HT-29 (cell line): ENCODE measurements at places on chromosomes 2 and 18.
A peak's percentile ranks its signal among the peaks of the same experiment; 100 is the strongest.

GRCh38 chr18:74264303-74265020 is 27.3 kb downstream of the CYB5A start:
- no peak for DNase-seq

- DNase-seq, result no peak
Measured at GRCh38 chr2:119518401-119519056, 5.8 kb downstream of the SCTR start.

- no peak for DNase-seq
Measured at GRCh38 chr2:151097128-151097527, 164.5 kb downstream of the RBM43 start.

DNA sequence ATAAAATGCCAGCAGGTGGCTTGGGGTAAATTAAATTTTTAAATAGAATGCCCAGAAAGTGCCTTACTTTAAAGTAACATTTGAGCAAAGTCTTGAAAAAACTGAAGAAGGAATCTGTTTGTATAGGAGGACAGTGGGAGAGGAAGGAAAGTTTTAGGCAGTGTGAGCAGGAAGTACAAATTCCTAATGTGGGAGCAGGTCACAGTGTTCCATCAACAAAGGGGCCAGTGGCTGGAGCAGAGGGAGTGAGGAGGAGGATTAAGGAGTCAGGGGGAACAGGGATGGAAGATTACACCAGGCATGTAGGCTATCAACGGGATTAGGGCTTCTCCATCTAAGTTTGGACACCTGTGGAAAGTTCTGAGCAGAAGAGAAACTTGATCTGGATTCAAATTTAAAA is 439.2 kb upstream of the REG3G start:
- no peak for DNase-seq

- no peak for DNase-seq
Measured at GRCh38 chr2:66575625-66576310, 140.8 kb downstream of the MEIS1 start.

DNA sequence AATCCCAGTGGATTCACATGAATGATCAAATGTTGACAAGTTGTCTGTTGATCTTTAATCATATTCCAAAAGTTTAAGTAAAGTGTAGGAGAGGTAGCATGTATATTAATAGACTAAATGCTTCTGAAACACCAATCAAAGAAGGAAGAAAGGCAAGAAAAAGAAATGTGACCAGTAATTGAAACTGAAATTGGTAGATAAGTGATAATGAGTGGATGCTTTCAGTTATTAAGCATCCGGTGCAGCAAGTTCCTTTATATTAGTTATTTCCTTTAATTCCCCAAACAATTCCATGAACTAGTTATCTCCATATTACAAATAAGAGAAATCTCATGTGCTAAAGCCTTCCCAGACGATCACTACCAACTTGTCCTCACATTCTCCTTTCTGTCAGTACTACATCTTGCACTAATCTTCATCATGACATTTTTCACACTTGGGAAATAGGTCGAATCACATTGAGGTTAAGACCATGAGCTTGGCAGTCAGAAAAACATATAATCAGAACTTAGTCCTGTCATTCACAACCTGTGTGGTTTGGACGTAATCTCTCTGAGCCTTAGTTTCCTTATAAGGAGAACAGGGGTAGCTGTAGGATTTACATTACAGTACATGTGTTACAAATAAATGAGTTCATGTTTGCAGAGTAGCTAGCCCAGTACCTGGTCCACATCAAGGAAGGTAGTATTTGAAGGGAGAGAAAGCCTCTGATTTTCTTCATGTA is 182.1 kb downstream of the NOL4 start:
- no peak for DNase-seq

GRCh38 chr18:42730272-42730671 is 385.2 kb downstream of the RIT2 start:
- DNase-seq, result no peak

DNA sequence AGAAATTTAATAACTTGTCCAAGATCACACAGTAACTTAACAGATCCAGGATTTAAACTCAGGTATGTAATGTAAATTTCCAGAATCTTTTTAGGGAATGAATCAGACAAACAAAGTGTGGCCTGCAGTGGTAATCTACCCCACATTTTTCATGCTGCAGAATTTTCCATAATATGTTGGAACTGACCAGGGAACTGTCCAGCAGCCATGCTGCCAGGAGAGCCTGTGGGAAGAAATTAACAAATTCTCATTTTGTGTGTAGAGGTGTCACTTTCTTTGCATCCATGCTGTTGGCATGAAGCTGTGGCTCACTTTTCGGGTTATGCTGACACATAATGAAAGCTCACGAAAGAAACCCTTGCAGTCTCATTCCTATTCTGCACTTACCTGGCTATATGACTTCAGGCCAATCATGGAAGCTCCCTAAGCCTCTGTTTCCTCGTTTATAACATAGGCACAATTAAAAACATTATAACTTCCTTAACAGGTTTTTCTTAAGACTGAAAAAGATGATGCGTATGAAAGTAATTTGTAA is 54.7 kb downstream of the CDKL4 start:
- no peak for DNase-seq

DNA sequence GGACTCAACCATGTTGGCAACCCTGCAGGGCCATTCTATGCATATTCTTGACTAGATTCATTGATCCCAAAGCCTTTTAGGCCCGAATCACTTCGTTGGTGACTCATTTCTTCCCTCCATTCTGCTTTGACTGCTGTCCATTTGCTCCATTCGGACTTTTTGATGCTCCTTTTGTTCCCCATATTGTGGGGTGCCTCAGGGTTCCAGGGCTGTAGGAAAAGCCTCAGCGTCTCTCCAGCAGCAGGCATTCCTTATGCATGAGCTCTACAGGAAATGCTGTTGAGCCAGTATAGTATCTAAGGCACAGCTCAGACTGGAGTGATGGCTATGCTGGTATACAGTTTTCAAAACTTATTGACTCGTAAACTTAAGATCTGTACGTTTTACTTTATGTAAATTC is 292.6 kb downstream of the PRKCE start:
- DNase-seq, result no peak

DNA sequence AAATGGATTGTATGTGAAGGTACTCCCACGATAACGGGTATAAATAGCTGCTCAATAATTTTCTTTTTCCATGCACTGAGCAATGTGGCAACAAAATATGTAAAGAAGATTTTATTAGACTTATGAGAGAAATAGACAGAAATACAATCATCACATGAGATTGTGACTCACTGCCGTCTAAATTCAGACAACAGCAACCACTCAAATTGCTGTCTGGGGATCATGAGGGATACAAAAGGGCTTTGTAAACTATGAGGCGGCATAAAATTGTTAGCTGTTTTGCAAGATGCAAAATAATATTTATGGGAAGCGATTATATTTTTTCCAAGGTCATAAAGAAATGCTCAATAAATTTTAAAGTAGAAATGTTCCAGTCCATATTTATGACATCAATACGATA is 259.1 kb upstream of the AGAP1 start:
- no peak for DNase-seq

- DNase-seq, result peak; percentile 83
Measured at GRCh38 chr18:58013241-58014211, 30.5 kb upstream of the NEDD4L start.

DNA sequence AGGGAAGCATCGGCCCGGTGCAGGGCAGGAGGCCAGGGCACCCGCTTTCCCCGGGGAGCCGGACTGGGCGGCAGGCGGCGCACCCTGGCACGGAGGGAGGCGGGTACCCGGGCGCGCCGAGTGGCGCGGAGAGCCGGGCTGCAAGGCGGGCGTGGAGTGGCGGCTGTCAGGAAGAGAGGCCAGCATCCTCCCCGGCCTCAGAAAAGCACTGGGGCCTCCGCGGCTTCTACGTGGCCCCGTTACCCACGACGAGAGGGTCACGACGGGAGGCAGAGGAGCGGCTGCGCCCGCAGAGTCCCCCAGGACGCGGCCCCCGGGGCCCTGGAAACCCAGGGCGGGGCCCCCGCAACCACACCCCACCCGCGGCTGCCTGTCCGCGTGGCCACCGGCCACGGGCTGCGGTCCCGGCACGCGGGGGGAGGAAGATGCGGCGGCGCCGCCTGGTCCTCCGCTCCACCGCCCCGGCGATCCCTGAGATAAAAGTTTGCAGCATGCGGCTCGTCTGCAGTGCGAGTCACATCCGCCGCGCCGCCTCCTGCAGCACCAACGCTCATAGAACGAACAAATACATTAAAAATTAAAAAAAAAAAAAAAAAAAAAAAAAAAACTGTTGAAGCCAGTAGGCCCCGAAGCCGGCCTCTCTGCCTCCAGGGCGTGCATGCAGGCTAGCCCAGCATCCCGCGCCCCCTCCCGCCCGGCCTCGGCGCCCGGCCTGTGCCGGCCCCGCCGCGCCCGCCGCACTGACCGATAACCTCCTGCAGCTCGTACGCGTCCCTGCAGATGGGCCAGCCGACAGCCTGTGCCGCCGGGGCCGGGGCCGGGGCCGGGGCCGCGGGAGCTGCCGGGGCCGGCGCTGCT is 683 bp downstream of the STK39 start:
- no peak for DNase-seq

- peak; percentile 95 for DNase-seq
Measured at GRCh38 chr2:199979832-199980628, 24.6 kb downstream of the MAIP1 start.

DNA sequence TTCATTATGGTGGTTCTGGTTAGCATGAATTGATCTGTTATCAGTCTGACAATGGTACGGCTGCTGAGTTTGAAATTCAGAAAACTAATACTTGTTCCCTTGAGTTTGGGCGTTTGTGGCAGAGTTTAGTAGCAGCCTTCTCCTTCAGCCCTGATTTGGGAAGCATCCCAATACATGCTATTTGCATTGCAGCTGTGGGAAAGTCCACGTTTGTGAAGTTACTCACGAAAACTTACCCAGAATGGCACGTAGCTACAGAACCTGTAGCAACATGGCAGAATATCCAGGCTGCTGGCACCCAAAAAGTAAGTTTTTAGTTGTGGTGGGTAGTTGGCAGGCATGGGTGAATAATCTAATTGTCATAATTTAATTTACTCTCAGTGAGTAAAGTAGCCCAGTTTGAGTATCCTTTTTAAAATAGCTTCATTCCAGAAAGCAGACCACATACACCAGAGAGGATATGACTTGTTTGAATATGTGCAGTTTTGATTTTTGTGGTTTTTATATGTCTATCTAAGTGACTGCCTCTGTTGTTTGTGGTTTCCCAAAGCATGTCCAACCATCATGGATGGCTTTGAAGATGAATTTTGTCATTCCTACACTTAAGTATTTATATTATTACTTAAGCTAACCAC is 12.2 kb downstream of the DGUOK start:
- DNase-seq, result no peak

- DNase-seq, result no peak
Measured at GRCh38 chr18:61602836-61603235, 269.6 kb downstream of the CDH20 start.

DNA sequence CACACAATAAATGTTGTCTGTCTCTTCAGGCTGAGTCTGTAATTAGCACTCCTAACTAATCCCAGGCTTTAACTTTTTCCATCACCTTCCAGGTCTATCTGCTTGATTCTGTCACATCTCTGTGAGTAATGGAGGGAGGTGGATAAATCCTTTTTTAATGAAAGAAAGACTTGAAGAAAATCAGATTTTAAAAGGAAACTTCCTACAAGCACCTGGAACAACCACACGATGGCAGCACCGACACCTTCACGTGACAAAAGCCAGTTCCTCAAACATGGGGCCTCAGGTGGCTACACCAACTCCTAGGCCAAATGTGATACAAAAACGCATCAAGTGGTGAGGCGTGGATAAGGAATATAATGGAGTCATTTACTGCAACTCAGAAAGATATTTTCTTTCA is 41.8 kb downstream of the TGFBRAP1 start:
- DNase-seq, result peak; percentile 54

- peak; percentile 66 for DNase-seq
Measured at GRCh38 chr2:200741468-200742202, 70.1 kb upstream of the BZW1 start.

- DNase-seq, result peak; percentile 21
Measured at GRCh38 chr18:70243131-70243929, 37.8 kb upstream of the RTTN start.

DNA sequence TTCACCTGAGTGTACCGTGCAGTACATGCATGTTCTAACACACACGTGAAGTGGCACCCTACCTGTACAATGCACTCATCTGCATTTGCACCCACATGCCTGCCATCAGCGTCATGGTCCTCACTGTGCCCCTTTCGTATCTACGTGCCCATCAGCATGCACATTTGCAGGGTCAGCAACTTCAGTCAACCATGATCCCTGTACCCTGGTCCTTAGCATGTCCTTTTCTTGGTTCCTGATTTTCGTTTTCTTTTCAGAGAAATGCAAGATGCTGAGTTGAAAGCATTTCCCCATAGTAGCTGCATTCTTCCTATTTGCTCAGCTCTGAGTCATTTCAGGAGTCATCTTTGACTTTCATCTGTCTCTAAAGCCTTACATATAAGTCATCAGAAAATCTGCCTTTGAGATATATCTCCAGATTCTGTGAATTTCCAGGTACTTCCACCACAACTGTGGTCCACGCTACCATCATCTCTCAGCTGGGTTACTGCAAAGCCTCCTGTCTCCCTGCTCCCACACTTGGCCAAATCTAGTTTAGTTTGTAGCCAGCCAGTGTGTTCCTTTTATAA is 14.7 kb upstream of the PUM2 start:
- no peak for DNase-seq

- no peak for DNase-seq
Measured at GRCh38 chr2:120871016-120871635, 135.5 kb downstream of the GLI2 start.

GRCh38 chr2:55761526-55761925 is 67.9 kb upstream of the PNPT1 start:
- no peak for DNase-seq

DNA sequence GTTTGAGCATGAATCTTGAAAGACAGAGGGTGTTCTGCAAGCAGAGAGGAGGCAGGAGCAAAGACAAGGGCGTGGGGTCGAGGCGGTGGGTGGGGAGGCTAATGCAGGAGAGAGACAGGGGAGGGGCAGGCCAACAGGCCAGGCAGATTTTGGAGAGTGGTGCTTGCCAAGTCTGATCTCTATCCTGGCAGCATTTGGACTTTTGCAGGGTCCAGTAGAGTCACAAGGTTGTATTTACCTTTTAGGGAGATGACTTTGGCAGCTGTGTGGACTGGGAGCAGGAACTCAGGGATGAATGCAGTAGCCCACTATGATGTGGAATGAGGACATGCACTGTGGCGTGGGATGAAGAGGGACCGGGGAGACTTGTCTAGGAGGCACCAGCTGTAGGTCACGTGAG is 15.7 kb upstream of the CEP192 start:
- DNase-seq, result no peak
